Mammary epithelial cell (primary cell): ENCODE measurements at places on chromosomes 4 and X. TPM values are rescaled to one million over a fixed set of nuclear protein-coding genes. Genes with fewer than 3 reads are reported as not detected.

The PRAF2 gene
- total RNA-seq, result 27.7 and 32.7 TPM in 2 replicates

The NOX1 gene
- total RNA-seq, result not detected

The BTC gene
- 2.5 TPM for total RNA-seq

The P2RY8 gene
- not detected for total RNA-seq

The TAF7L gene
- total RNA-seq, result 0.16 TPM in 2 replicates

The DRP2 gene
- 0.11 and 0.14 TPM in 2 replicates for total RNA-seq

The RAB39B gene
- total RNA-seq, result 5.4 and 17.8 TPM in 2 replicates

The PLP2 gene
- 309 and 377 TPM in 2 replicates for total RNA-seq

The GLRA3 gene
- not detected for total RNA-seq

The BCORL1 gene
- total RNA-seq, result 2.2 TPM

The GLOD5 gene
- total RNA-seq, result not detected

The UGT2A1 gene
- total RNA-seq, result not detected

The MAGEB10 gene
- not detected in 2 replicates for total RNA-seq

The SPON2 gene
- 1.2 TPM in 2 replicates for total RNA-seq

The NAT8L gene
- 0.14 and 0.21 TPM in 2 replicates for total RNA-seq

The NUP54 gene
- total RNA-seq, result 42.8 and 48.6 TPM in 2 replicates

The CCDC120 gene
- total RNA-seq, result 8.3 TPM

The RBM3 gene
- 246 TPM for total RNA-seq

The SMIM10 gene
- total RNA-seq, result not detected in 2 replicates

The FAM184B gene
- total RNA-seq, result 5.5 TPM

The SLC2A9 gene
- 163 TPM for total RNA-seq

The DDIT4L gene
- total RNA-seq, result not detected

The BMP3 gene
- under 0.01 TPM for total RNA-seq

The VGLL1 gene
- total RNA-seq, result not detected

The PAGE2B gene
- total RNA-seq, result not detected

The TMEM271 gene
- total RNA-seq, result not detected

The TLR10 gene
- not detected for total RNA-seq

The TCEAL7 gene
- total RNA-seq, result 9.8 TPM

The TMEM31 gene
- not detected in 2 replicates for total RNA-seq

The DUSP9 gene
- 0.50 TPM for total RNA-seq

The HMGN5 gene
- 2.7 TPM in 2 replicates for total RNA-seq

The NR0B1 gene
- total RNA-seq, result not detected

The AFP gene
- not detected in 2 replicates for total RNA-seq

The NDST3 gene
- not detected for total RNA-seq

The LGI2 gene
- total RNA-seq, result not detected in 2 replicates

The ZAR1 gene
- total RNA-seq, result not detected in 2 replicates

The NUDT10 gene
- 5.3 TPM for total RNA-seq

The KCNE5 gene
- 0.50 TPM for total RNA-seq

The PABPC1L2A gene
- total RNA-seq, result not detected

The TASL gene
- total RNA-seq, result not detected in 2 replicates

The MAGEE2 gene
- not detected for total RNA-seq

The SLC26A1 gene
- total RNA-seq, result not detected in 2 replicates
